ENCODE measurements at places on chromosomes 5 and 9.
A peak's percentile ranks its signal among the peaks of the same experiment; 100 is the strongest.

- no peak for DNase-seq
Measured at GRCh38 chr9:126204197-126204596, 122.4 kb upstream of the MVB12B start.

DNA sequence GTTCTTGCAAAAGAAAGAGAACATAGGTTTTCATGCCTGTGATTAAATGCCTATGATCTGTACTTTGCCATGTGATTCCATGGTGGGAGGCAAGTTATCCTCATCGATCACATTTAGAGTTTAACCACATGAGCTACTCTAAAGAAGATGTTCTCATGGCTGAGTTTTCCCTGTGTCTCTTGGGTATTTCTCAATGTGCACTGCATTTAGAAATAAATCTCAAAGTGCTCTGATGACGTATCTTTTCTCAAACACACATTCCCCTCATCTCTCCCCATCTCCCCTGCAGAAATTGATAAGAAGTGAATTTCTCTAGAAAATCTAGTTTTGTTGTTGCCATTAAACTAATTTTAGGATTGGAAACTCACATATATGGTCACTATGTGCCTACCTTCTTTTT lies 282.2 kb downstream of the SEMA5A start:
- no peak for DNase-seq

DNA sequence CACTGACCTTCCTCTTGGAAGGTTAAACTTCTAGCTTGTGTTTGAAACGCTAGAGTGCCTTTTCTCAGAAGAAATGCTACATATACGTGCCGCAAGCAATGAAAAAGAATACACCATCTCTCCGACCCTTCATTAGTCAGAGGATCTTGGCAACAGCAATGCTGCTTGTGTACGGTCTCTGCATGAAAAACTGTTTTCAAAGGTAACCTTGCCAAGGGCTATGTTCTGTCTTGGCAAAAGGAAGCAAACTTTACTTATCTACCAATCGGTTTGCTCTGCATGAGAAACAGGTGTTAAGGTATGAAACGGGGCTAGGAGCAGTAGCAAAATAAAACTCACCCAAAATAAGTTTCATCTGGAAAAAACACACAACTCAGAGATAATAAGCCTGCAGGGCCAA lies 297.8 kb downstream of the FBXL17 start:
- no peak for DNase-seq

GRCh38 chr5:15796557-15796956 lies 296.6 kb downstream of the FBXL7 start:
- DNase-seq = no peak

GRCh38 chr5:4984461-4984860 lies 155.7 kb upstream of the ADAMTS16 start:
- DNase-seq = no peak

GRCh38 chr9:75866273-75866871 lies 24.1 kb upstream of the PCSK5 start:
- peak; percentile 0 for DNase-seq

GRCh38 chr5:38051711-38052511 lies 206.4 kb upstream of the EGFLAM start:
- no peak for DNase-seq

- DNase-seq = no peak
Measured at GRCh38 chr5:128762661-128763306, 202.5 kb upstream of the SLC27A6 start.

GRCh38 chr5:140165101-140165922 lies 9.7 kb upstream of the CYSTM1 start:
- DNase-seq = no peak

All from DMS 273 treated with DMSO at 0.1 percent for 48 hours (cell line).